ENCODE measurements at places on chromosomes 1 and 21.

- DNase-seq = no peak
Observed at GRCh38 chr1:107702946-107703571, 261.9 kb downstream of the VAV3 start.

DNA sequence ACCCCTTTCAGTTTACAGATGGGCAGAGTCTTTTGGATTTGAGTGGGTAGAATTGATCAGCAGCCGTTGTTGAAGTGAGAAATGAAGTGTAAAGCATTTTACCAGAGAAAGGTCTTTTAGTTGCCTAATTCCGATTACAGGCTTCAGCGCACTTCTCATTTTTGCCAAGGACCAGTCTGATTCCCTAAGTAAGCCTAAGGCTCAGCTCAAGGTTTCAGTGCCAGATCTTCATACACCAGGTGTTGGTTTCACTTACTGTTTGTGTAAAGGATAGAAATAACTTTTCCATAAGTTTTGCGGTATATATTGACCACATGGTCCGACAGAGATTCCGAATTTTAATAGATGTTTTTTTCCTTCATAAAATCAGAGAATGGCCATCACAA, 83.9 kb upstream of the BMP8A start:
- no peak for DNase-seq

DNA sequence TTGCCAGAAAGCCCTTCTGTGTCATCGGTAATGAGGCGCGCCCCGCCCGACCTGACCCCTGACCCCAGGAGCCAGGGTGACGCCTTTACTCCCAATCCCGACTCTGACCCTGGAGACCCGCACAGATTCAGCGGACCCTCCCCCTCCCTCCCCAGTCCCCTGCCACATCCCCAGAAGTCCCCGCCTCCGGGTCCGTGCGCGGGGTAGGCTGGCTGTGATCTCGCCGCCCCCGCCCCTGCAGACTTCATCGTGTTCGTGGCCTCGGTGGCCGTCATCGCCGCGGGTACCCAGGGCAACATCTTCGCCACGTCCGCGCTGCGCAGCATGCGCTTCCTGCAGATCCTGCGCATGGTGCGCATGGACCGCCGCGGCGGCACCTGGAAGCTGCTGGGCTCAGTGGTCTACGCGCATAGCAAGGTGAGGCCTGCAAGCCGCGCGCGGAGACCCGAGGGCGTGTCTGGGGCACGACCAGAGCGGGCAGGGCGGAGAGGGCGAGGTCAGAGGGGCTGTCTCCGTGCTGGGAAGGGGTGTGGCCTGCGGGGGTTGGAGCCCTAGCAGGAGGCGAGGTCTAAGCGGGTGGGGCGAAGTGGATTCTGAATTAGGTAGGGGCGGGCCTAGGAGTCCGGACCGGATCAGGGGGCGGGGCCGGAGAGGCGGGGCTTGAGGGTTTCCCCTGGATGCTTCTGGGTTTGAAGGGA, 34.8 kb downstream of the KCNQ4 start:
- DNase-seq = peak; percentile 90

- no peak for DNase-seq
Observed at GRCh38 chr1:8633741-8634501, 183.5 kb downstream of the RERE start.

DNA sequence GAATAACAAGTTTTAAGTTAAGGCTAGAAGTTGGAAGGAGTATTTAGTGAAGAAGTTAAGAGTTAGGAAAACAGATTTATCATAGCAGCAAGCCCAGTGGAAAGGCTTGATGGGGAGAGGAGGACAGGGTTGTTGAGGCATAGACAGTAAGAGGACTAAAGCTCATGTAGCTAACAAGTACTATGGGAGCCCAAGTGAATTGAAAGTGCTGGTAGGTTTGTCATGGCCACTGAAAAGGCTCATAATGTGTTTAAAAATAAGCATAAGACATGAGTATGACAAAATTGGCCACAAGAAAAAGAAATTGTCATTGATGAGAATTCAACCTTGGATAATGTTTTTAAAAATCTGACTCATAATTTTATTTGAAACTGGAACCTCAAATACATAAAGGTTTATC, 49.2 kb upstream of the CRB1 start:
- DNase-seq = no peak

- DNase-seq = no peak
Observed at GRCh38 chr1:39127513-39127912, 77.0 kb upstream of the MACF1 start.

- no peak for DNase-seq
Observed at GRCh38 chr1:213423041-213423440, 372.0 kb downstream of the RPS6KC1 start.

DNA sequence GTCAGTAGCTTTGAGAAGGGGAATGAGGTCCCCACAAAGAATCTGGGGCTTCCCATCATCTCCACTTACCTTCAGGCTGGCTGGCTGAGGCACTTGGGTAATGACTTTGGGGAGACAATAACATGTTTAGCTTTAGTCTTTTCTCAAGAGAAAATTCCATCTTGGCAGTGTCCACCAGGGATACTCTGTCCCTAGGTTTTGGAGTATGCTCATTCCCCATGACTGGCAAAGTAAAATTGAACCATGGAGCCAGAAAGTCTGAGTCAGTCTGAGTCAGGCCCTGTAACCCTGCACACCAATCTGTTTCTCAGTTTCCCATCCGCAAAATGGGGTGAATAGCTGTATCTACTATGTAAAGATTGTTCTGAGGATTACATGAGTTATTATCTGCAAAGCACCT, 28.2 kb downstream of the RUNX1 start:
- no peak for DNase-seq

DNA sequence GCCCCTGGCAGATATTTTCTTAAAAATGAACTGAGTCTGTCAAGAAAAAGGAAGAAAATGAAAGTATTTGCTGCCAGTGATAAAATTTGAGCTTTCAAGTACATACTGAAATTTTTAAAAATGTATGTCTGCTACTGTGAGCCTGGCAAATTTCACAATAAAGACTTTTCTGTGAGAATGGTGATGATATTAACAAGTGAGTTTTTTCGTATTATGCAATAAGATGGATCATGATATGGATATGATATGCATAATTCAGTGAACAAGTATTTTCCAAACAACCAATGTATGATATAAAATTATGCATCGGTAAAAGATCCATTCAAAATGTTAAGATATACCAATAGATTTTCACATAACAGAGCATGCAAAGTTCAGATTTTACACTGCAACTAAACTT, 15.9 kb downstream of the ST7L start:
- no peak for DNase-seq

- DNase-seq = no peak
Observed at GRCh38 chr1:98653123-98653522, 8.4 kb upstream of the SNX7 start.

DNA sequence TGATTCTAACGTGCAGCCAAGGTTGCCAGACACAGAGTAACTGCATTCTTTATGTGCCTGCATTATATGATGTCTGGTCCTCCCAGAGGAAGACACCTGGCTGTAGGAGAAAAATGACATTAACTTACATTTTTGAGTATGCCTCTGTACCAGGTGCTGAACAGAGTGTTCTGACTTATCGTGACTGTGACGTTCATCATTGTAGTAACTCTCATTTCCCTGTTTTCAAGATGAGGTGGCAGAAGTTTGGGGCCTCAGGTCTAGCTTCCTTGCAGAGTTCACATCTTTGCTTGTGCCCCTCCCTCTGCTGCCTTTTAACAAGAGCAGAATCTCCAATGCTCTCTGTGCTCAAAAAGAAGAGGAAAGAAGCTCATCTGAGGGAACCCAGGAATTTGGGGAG, 488.0 kb downstream of the AJAP1 start:
- DNase-seq = no peak

GRCh38 chr1:44700573-44700972, 26.1 kb downstream of the ARMH1 start:
- DNase-seq = no peak

DNA sequence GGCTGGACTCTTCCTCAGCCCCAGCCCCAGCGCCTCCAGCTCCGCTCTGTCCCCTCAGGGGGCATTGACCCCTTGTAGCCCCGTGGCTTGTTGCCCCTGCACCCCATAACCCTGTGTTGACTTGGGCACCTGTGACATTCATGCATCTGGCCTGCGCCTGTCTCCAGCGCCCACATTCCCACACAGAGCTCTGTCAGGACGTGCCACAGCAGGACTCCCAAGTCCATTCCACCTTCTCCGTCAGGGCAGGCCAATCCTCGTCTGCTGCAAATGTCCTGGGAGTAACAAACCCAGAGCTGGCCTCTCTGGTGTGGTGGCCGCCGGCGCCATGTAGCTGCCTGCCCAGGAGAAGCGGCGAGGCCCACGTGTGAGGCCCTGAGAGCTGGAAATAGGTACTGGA, 60.6 kb downstream of the AGPAT3 start:
- DNase-seq = no peak

- no peak for DNase-seq
Observed at GRCh38 chr1:34379911-34380310, 203.2 kb downstream of the C1orf94 start.

DNA sequence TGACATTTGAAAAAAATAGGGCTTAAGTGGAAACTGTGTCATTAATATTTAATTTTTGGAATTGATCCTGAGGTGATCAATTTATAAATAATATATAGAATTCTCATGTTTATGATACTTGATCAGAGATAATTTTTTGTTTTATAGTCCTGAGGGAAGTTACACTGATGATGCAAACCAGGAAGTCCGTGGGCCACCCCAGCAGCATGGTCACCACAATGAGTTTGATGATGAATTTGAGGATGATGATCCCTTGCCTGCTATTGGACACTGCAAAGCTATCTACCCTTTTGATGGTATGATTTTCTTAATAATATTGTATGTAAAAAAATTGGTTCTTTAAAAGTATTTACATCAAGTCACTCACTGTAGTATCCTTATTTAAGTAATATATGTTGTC, 101.2 kb downstream of the FNBP1L start:
- no peak for DNase-seq

GRCh38 chr1:169731446-169731845, 2.4 kb downstream of the SELE start:
- no peak for DNase-seq

- DNase-seq = no peak
Observed at GRCh38 chr1:180842052-180842451, 70.6 kb upstream of the KIAA1614 start.

DNA sequence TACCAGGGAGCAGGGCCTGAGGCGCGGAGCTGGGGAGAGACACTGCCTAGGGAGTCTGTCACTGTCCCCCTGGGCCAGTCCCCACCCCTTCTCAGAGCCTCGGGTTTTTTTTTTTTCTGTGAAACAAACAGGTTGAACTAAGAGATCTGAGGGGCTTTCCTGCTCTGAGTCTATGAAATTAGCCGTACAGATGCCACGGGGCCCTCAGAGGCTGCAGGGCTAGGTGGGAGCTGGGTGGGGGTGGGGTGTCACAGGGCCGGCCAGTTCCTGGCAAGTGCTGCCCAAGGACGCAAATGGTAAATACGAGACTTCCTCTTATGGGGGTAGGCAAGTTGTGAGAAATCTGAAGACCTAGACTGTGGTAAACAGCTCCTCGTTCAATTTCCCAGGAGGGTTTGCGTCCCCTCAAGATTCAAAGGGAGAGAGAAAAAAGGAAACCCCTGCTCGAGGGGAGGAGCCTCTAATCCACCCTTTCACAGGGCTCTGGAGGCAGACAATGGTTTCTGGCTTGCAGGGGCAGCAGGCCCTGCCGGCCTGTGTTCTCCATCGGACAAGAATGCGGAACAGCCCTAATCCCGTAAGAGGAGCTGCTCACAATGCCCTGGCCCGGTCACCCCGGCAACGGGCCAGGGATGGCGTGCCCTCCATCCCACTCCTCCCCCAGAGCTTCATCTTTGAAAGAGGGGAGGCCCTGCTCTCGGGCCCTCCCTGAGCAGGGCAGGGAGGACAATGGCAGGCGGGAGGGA, 7.8 kb downstream of the NUAK2 start:
- peak; percentile 73 for DNase-seq

DNA sequence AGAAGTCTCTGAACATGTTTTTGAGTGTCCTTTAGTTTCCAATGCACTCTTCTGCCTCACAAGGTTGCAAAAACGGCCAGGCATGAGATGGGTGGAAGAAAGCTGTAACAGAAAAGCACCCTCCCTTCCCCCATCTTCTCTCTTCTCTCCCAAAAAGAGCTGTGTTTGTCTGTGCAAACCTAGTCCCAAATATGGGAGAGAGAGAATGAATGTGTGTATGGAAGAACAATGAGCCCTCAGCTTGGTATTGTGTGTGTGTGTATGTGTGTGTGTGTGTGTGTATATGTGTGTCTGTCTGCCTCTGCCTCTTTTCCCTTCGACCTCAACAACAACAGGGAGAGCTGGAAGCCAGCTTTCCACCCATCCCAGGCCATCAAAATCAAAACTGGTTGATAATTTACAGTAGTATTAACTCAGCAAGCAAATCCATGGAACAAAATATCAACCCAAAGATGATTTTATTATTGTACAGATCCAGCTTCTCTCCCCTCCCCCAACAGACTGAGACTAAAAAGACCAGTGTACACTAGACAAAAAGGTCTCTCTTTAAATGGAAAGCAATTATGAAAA, 1.8 kb downstream of the RERE start:
- DNase-seq = no peak

- DNase-seq = no peak
Observed at GRCh38 chr21:39788383-39788782, 43.4 kb downstream of the IGSF5 start.

GRCh38 chr1:247294282-247294681, 37.4 kb downstream of the ZNF496 start:
- no peak for DNase-seq

GRCh38 chr1:184618851-184619250, 135.8 kb downstream of the EDEM3 start:
- no peak for DNase-seq

- no peak for DNase-seq
Observed at GRCh38 chr1:19426294-19427086, 58.8 kb downstream of the CAPZB start.

- no peak for DNase-seq
Observed at GRCh38 chr1:208028526-208028925, 117.6 kb upstream of the CD34 start.

GRCh38 chr1:234891427-234891826, 237.2 kb downstream of the TOMM20 start:
- no peak for DNase-seq

GRCh38 chr1:60329651-60330050, 256.1 kb upstream of the C1orf87 start:
- DNase-seq = no peak

DNA sequence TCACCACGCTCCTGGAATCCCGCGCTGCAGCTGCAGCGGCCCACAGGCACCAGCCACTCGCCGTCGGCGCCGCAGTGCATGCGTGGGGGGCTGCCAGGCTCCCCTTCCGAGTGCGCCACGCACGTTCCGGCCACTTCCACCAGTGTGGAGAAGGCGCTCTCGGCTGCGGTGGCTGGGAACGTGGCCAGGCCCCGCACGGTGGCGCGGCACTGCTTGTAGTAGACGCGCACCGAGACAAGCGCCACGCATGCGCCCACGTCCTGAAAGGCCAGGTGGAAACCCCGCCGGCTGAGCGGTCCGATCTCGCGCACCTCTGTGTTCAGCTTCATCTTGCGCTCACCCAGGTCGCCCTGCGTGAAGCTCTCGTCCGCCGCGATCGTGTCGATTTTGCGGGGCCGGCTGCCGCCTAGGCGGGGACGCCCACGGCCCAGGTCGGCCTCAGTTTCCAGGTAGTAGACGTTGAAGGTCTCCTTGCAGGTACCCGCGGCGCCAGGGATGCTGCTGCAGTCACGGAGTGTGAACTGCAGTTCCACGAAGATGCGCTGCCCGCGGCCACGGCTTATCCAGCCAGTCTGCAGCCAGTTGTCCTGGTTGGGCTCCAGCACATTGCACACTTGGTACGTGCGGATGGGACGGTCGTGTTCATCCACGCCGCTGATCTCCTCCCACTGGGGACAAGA, 3.4 kb downstream of the EPHA10 start:
- no peak for DNase-seq

GRCh38 chr1:30061292-30062220, 661.8 kb downstream of the MATN1 start:
- DNase-seq = no peak

- peak; percentile 55 for DNase-seq
Observed at GRCh38 chr1:154808909-154809262, 61.2 kb downstream of the KCNN3 start.
